ENCODE measurements at places on chromosomes 5 and 9. TPM values are rescaled to one million over a fixed set of nuclear protein-coding genes. Genes with fewer than 3 reads are reported as not detected.

The CCDC180 gene
- total RNA-seq = 0.37 TPM

The TEX48 gene
- not detected for total RNA-seq

The SLC6A19 gene
- total RNA-seq = not detected

The MRNIP gene
- 11.9 TPM for total RNA-seq

The RBM18 gene
- 8.0 TPM for total RNA-seq

The FBLL1 gene
- total RNA-seq = 1.4 TPM

The GOLGA1 gene
- total RNA-seq = 12.6 TPM

The PCDHGA7 gene
- 1.3 TPM for total RNA-seq

The OTP gene
- not detected for total RNA-seq

The KIF27 gene
- total RNA-seq = 4.4 TPM

The ECSCR gene
- 404 TPM for total RNA-seq
